ENCODE measurements at places on chromosomes 7 and 10.
A peak's percentile ranks its signal among the peaks of the same experiment; 100 is the strongest.

- DNase-seq, result no peak
Measured at GRCh38 chr7:114889646-114890285, 32.1 kb upstream of the MDFIC start.

DNA sequence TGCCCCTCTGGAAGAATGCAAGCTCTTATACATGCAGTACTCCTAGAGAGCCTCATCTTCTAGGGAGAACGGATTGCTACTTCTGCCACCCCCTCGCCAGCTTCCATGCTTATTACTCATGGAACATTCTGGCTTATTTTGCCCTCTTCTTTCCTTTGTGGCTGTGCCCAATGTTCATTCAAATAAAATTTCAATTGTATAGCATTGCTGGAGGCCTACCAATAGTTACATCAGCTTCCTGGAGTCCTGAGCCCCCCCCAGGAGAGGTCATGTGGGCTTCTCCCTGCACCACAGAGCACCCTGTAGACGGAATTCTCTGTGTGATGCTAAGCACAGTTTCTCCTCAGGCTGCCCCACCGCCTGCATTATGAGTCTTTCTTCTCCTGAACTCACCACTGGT is 1094.0 kb downstream of the KCNMA1 start:
- DNase-seq, result no peak

DNA sequence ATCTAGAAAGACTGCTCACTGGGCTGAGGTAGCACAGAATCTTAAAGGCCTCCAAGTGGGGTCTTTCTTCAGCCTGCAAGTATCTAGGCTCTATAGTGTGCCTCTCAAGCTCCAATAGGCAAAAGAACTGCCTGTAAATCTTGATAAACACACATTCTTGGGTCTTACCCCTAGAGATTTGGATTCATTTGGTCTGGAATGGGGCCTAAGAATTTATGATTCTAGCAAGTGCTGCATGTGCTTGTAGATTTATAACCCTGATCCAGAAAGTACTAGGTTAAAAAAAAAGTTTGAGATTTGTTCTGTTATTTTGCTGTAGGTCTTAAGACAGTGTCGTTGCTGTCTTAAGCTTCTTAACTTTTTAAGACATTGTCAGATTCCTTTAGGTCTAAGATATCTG is 74.1 kb downstream of the RALA start:
- DNase-seq, result no peak

DNA sequence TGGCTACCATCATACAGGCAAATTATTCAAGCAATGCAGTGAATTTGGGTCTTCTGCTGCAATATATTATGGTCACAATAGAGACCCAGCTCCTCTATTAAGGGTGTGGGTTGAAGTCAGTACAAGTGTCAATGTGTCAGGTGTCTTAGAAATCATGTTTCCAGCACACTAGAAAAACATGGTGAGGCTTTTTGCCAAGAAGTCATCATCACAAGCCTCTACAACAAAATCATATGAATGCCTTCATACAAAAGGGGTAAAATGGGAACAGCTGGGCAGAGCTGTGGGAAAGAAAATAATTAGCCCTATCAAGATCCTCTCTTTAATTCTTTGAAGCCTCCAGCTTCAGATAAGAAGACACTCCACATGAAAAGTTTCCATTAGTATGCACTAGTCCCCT is 37.2 kb downstream of the FAM13C start:
- DNase-seq, result no peak

GRCh38 chr7:128152721-128153120 is 88.4 kb upstream of the LEP start:
- DNase-seq, result no peak

- no peak for DNase-seq
Measured at GRCh38 chr7:17239683-17240521, 58.5 kb upstream of the AHR start.

DNA sequence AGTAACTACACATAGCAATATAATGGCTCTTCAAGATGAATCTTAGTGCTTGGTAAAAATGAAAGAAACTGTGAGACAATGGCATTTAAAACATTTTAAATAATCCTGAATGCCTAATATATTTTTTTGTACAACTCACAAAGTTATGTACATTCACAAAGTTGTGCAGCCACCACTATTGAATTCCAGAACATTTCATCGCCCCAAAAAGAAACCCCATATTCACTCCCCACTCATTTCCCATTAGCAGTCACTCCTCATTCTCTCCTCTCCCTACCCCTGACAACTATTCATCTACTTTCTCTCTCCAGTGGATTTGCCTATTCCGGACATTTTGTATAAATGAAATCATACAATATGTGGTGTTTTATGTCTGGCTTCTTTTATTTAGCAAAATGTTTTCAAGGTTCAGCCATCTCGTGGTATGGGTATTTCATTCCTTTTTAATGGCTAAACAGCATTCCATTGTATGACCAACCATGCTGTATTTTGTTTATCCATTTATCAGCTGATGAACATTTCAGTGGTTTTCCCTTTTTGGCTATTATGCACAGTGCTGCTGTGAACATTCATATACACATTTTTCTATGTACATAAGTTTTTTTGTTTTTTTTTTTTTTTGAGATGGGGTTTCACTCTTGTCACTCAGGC is 34.7 kb downstream of the ENTPD7 start:
- no peak for DNase-seq

- DNase-seq, result no peak
Measured at GRCh38 chr10:108791030-108791429, 1132.3 kb downstream of the XPNPEP1 start.

DNA sequence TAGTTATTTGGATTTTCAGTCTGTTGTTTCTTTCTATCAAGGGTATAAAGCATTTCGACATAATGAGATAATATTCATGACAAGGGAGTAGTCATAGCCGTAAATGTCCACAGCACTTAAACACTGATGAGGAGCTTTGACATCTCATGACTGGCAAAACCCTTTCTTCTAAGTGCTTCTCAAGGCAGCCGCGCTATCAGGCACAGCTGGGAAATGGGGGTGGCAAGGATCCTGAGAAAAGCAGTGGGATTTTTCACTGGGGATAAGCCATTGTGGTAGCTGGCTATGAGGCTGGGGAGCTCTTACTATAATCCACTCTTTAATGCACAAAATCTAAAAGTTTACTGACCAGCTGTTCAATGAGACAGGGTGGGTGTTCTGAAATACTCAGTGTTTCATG is 493.2 kb upstream of the KLF6 start:
- no peak for DNase-seq

DNA sequence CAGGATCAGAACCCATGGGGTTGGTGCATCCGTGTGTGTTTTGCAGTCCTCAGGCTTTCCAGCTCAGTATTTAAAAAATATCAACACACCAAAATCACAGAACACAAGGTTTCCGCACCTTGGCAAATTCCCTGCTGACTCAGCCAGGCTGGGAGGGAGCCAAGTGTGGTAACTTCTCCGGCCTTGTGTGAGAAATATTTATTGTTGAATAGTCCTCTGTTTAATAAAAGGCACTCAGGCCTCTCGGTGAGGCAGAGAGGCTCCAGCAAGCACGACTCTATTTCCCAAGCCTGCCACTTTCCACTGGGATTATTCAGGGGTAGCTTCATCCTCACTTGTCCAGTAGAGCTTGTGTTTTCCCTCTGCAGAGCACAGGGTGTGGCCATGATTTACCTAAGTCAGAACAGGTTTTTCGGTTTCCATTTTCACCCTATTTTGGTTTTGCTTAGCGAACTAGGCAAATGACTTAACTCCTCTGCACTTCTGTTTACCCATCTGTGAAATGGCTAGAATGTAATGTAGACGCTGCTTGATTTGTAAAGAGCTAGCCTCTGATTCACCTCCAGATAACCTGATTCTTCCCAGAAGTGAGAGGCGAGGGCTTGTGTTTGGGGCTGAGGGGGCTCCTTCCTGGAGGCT is 13.0 kb upstream of the CHST15 start:
- peak; percentile 13 for DNase-seq

GRCh38 chr7:124688991-124689390 is 76.6 kb downstream of the GPR37 start:
- DNase-seq, result no peak

- no peak for DNase-seq
Measured at GRCh38 chr7:149870274-149870673, 3.5 kb upstream of the ATP6V0E2 start.

- DNase-seq, result no peak
Measured at GRCh38 chr10:2920168-2920567, 147.2 kb upstream of the PFKP start.

- no peak for DNase-seq
Measured at GRCh38 chr10:62054830-62055229, 153.3 kb downstream of the ARID5B start.

GRCh38 chr10:122710576-122710975 is 10.9 kb upstream of the C10orf120 start:
- no peak for DNase-seq

DNA sequence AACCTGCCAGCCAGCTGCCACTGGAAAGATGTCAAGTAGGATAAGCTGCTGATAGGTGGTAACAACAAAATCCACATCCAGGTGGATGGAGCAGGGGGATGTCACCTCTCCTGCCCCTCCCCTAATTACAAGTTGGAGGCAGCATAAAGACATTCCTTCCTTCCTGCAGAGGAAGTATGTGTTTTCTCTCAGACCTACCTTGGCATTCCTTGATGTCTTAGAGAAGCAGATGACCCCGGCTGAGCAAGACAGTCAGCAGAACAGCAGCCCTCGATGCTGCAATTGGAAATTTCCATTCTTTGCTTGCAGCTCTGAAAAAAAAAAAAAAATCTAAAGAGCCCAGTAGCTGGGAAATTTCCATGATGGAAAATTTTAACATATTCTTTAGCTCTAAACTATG is 137.5 kb upstream of the MKLN1 start:
- DNase-seq, result no peak

GRCh38 chr10:121580276-121581116 is 17.7 kb downstream of the FGFR2 start:
- DNase-seq, result no peak

- no peak for DNase-seq
Measured at GRCh38 chr10:3955955-3956617, 171.1 kb upstream of the KLF6 start.

DNA sequence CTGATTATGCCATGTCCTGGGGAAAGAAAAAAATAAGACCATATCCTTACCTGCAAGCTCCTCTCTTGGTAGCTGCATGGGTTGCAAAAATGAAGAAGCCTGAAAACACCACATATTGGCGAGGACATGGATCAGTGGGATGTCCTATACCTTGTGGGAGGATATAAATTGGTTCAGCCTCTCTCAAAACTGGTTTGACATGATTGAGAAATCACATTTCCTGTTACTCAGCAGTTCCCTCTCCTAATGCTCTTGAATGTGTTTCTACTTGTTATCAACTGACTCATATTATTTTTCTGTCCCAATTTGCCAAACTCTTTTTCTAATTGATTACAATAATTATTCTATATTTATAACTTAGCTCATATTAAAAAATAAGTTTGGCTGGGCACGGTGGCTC is 380.2 kb downstream of the EXOC4 start:
- no peak for DNase-seq

GRCh38 chr7:93851536-93851935 is 39.0 kb downstream of the TFPI2 start:
- no peak for DNase-seq

GRCh38 chr7:21429021-21429420 is 1.1 kb downstream of the SP4 start:
- DNase-seq, result no peak

DNA sequence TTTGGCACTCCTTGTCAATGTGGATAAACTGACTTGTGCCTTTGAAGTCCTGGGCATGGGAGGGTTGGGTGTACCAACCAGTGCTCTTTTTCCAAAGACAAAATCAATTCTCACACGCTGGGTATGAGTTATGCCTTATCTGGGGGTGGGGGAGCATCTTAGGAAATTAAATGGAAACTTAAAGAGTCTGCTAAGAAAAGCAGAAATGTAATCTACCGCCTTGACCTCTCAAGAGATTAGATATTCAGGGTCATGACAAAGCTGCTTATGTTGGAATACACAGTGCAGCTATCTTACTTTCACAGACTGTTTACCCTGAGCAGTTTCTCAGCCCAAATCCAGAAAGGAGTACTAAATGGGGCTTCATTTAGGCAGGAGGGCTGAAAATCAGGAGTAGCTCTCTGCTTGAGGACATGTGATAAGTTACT is 2.6 kb downstream of the MEST start:
- DNase-seq, result no peak

GRCh38 chr10:48509974-48510692 is 94.7 kb downstream of the ARHGAP22 start:
- no peak for DNase-seq

- no peak for DNase-seq
Measured at GRCh38 chr7:151291206-151291605, 42.7 kb upstream of the SMARCD3 start.

DNA sequence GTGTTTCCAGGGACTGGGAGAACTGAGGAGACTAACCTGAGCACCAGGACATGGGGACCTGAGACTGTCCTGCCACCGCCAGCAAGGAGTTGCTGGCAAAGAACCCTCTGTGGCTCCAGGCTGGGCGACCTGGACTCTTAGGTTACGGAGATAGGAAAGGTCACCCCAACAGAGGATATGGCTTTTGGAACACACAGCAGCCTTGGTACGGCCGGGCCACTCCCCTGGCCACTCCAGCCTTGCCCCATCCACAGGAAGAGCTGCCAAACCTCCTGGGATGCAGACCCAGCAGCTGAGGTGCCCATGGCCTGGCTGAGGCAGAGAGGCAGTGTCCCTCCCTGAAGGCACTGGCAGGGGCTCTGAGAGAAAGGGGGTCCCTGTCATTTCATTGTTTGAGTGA is 137.8 kb downstream of the OAT start:
- no peak for DNase-seq

DNA sequence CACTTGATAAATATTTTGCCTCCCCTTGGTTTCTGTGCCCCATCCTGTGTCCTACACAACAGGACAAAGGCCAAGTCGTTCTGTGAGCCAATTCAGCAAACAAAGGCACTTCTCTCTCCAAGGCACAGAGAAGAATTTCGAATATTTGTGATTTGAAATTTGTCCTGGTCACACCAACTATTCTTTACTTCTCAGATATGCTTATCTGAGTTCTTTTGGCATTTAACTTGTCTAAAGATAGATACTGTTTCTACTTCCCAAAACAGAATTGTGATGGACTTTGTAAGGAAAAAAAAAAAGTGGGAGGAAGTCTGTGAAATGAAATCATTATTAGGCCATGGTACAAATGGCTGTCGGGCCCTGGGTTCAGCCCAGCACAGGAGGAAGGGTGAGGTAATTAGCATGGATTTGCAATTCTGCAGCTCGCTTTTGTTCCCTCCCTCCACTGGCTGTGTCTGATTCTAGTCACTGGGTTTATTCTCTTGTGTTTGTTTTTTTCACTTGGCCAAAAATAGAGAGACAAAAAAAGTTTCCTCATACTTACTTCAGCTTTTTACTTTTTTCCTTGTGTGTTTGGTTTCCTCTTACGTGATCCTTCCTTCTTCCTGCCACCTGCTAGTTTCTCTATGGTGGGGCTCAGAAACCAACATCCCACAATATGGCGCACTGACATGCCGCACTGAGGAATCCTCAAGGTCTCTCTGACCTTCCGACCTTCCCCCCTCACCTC is 108.2 kb upstream of the MKLN1 start:
- no peak for DNase-seq

DNA sequence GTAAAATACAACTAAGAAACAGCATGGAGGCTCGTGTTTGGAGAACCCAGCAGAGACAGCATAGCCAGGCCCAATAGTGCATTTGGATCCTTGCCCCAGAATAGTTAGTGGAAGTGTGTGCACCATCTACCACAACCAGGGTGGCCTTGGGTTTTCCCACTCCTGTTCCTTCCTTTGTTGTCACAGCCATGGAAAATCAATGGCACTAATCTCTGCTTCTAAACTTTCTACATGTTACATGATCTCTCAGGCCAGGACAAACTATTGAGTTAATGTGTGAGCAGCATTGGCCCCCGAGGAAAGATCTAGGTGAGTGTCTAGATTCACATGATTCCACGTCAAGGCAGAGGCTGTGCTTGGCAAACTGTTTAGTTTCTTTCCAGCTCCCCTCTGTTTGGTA is 2.0 kb downstream of the CYP3A7 start:
- DNase-seq, result no peak

- no peak for DNase-seq
Measured at GRCh38 chr10:67385566-67385965, 310.4 kb downstream of the CTNNA3 start.

Measured in CD4-positive, alpha-beta T cell treated with Interleukin-1 beta for 1 hour (primary cell).